ENCODE measurements at places on chromosomes 4 and X.

GRCh38 chrX:153184787-153185186, 5.7 kb downstream of the MAGEA1 start:
- DNase-seq = no peak

DNA sequence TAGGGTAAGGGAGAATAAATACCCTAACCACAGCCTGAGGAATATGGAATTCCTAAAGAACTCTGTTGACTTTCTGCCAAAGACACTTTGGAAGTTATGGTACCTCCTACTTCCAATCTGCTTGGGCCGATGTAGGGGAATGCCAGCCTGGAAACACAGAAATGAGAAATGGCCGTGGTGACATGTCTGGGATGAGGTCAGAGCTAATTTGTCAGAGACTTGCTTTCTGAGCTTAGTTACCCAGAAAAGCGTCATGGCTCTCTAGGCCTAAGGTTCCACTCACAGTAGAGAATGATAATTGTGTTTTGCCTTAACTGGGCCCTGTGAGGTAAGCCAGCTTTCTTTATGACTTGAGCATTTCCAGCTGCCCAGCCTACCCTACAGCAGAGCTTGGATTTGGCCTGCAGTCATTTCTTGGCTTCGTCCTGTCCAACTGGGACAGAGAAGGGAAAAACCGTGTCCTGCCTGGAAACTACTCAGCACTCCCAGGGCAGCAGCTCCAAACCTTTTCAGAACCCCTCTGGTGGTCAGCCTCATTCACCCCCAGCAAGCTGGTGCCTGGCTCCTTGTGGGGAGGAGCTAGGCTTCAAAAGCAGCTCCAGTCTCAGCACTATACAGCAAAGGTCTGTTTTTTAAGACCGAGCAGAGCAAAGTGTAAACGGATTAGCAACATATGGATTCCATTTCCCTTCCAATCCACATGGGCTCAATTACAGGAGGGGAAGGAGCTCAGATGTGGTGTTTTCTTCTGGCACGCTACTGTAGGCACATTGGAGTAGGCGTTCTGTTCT, 92.3 kb downstream of the RLIM start:
- no peak for DNase-seq

DNA sequence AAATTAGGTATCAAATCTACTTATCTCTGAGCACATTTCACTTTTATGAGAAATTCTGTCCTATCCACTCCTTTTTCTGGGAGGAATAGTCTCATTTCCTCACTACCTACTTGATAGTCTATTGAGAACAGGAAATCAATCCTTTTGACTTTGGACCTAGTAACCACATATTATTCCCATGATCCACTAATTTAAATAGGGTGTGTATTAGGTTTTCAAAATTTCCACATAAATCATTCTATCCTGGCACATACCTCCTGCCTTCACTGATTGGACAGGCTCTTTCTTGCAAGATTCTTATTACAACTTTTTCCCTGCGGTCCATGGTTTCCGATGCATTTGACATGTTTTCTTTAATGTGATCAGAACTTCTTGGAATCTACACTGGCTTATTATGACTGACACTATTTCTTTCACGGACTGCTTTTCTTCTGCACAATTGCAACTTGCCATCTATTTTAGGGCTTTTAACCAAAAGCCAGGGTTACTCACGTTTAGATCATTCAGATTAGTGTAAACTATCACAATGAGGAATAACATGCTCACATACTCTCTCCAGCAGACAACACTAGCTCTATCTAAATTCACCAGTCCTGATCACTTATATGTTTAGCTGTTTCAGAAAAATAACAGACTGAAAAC, 419.9 kb upstream of the SLIT2 start:
- no peak for DNase-seq

DNA sequence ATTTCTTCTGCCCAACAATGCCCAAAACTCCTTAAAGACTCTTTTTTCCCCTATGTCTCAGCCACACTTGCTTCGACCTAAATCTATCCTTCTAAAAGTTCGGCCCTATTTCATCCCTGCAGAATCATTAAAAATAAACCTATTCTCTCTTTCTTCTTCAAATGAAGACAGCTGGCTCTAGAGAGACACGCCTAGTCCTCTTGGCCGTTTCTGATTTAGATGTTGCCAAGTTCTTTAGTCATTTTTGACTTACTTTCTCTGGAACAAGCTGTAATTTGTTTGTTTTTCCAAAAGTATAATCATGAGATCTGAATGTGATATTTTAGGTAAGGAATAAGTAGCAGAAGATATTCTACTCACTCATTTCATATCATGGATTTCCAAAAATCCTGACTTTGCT, 211.6 kb downstream of the CENPC start:
- no peak for DNase-seq

DNA sequence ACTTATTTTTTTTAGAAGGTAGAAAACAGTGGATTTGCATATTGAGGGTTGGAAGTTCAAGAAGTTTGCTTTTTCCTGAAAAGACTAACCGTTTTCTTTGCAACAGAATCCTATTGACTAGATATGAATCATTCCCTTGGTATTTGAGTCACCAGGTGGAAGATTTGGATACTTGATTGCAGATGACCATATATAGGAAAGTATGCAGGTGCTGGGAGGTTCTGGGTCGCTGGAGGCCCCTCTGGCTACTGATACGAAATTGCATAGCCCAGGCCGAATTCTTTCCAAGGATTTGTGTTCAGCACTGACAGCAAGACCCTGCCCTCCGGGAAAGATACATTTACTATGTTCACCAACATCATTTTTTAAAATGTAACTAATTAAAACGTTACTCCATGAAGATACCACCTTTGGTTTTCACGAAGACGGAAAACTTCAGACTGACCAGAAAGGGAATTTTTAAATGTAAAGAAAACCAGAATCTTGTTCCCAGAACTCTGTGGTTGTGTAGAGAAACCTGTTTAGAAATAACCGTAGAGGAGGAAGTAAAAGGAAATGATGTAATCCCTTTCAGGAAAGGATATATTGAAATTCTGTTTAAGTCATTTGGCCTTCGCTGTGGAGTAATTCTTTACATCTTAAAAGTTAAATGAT, 946 bp downstream of the ANXA3 start:
- DNase-seq = no peak

- DNase-seq = no peak
Observed at GRCh38 chrX:119495734-119496726, 27.8 kb downstream of the SLC25A5 start.

- peak; percentile 45 for DNase-seq
Observed at GRCh38 chrX:129961180-129962083, 21.0 kb upstream of the BCORL1 start.

DNA sequence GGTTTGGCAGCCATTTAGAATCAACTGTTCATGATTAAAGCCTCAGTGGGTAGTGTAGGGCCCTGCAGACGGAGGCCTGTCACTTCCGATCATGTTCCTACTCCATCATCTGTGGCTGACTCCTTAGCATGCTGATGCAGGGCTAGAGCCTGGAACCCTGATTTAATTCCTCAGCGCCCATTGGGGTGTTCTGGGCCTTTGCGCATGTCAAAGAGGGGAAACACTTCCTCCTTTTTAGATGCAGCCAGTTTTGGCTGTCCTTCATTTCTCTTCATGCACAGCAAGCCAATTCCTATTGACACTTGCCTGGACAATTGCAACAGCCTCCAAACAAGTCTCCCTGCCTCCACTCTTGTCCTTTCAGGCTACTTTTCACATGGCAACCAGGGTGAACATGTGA, 51.9 kb upstream of the MAGEA4 start:
- no peak for DNase-seq

- no peak for DNase-seq
Observed at GRCh38 chr4:33685939-33686338, 2558.4 kb downstream of the ARAP2 start.

DNA sequence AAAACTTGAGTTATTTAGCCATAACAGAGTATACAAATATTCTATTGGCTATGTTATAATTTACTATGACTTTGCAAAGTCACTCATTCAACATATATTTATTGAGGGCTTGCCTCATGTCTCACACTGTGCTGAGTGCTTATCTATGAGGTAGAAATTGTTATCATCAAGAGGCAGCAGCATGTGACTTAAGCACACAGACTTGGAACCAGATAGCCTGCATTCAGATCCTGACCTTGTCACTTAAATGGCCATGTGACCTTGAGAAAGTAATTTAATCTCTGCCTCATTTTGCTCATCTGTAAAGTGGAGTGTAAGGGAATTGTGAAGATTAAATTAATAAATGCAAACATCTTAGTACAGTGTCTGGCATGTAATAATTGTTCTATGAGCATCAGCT, 10.1 kb upstream of the EXOSC9 start:
- DNase-seq = no peak

GRCh38 chr4:28772066-28772465, 1911.4 kb downstream of the STIM2 start:
- no peak for DNase-seq

GRCh38 chrX:23610495-23610894, 56.8 kb upstream of the PRDX4 start:
- DNase-seq = no peak

- no peak for DNase-seq
Observed at GRCh38 chr4:74830928-74831327, 36.6 kb upstream of the BTC start.
